ENCODE measurements at places on chromosomes 4 and X.

GRCh38 chr4:144583658-144584057 lies 62.3 kb upstream of the HHIP start:
- peak; percentile 41 for DNase-seq

- DNase-seq = peak; percentile 20
Measured at GRCh38 chrX:29858714-29859113, 356.6 kb upstream of the MAGEB2 start.

- no peak for DNase-seq
Measured at GRCh38 chrX:111284631-111285293, 14.5 kb upstream of the CAPN6 start.

DNA sequence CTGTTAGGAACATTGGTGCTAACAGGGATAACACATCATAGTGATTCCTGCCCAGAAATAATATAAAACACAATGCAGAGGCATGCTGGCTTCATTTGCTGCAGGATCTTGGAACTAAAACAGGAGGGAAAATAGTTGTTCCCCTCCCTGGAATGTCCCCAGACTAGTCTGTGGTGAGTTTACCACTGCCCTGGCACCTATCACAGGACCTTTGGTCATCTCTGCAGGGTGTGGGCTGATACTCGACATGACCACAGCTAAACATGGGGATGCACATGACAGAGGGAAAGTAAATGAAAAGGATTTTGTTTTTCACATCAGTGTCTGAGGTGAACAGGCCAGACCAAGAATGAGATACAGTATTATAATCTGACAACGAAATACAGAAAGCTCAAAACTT lies 160.2 kb upstream of the DKK2 start:
- DNase-seq = no peak

- no peak for DNase-seq
Measured at GRCh38 chrX:115900425-115900824, 270.1 kb upstream of the AGTR2 start.

- no peak for DNase-seq
Measured at GRCh38 chrX:136273986-136274385, 22.8 kb upstream of the MAP7D3 start.

DNA sequence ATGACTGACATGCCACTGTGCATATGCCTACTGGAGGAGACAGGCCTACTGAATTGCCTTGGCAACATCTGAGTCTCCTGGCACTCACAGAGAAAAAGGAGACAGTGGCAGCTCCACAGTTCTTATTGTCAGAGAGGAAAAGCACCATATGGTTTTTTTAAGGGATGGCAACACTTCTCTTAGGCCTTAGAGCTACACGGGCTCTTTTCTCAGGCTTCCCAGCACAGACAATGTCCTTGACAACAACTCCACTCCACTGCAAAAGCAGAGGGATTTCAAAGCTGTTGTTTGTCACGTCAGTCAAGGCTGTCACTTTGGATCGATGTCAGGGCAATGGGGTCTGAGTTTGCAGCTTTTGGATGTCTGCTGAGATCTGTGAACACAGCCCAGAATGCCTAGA lies 4.7 kb upstream of the CLCN4 start:
- no peak for DNase-seq

- DNase-seq = no peak
Measured at GRCh38 chr4:176308441-176308840, 11.3 kb upstream of the SPCS3 start.

- DNase-seq = peak; percentile 85
Measured at GRCh38 chr4:149999485-150000074, 78.7 kb upstream of the DCLK2 start.

- peak; percentile 81 for DNase-seq
Measured at GRCh38 chr4:168751263-168752225, 254.7 kb downstream of the PALLD start.

GRCh38 chr4:25694466-25694865 lies 38.8 kb downstream of the SLC34A2 start:
- DNase-seq = no peak

DNA sequence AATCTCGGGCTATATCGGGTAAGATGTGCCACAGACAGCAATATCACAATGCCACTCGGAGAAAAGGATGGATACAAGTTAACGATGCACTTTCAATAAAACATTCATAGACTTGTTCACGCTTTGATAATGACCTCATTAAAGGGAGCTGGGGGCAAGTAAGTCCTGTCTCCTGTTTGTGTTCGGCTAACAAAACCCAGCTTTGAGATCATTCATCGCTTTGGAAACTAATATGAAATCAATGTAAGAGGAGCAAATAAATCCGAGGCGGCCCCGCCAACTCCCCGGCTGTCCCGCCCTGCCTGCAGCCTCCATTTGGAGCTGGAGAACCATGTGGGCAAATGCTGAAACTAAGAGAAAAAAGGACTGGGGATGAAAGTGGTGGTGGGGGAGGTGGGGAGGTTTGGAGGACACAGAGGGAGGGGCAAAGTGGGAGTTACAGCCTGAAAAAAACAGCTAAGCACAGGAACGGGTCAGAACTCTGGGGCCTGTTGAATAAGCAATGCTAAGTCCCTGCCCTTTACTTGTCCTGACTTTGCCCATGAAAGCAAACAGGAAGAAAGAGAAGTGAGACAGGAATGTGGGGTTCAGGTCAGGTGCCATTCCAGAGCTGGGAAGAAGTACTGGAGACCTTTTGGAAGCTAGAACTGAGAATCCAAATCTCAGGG lies 3.5 kb upstream of the GSX2 start:
- no peak for DNase-seq

GRCh38 chrX:38558686-38559085 lies 2.7 kb upstream of the TSPAN7 start:
- no peak for DNase-seq

- DNase-seq = no peak
Measured at GRCh38 chr4:145722561-145722960, 42.6 kb downstream of the C4orf51 start.

Data from AG10803 (cell line).